Hepatic stellate cell (primary cell): ENCODE measurements at places on chromosomes 7 and 10.

- no peak for DNase-seq
Measured at GRCh38 chr10:44865289-44865671, 45.9 kb upstream of the TMEM72 start.

DNA sequence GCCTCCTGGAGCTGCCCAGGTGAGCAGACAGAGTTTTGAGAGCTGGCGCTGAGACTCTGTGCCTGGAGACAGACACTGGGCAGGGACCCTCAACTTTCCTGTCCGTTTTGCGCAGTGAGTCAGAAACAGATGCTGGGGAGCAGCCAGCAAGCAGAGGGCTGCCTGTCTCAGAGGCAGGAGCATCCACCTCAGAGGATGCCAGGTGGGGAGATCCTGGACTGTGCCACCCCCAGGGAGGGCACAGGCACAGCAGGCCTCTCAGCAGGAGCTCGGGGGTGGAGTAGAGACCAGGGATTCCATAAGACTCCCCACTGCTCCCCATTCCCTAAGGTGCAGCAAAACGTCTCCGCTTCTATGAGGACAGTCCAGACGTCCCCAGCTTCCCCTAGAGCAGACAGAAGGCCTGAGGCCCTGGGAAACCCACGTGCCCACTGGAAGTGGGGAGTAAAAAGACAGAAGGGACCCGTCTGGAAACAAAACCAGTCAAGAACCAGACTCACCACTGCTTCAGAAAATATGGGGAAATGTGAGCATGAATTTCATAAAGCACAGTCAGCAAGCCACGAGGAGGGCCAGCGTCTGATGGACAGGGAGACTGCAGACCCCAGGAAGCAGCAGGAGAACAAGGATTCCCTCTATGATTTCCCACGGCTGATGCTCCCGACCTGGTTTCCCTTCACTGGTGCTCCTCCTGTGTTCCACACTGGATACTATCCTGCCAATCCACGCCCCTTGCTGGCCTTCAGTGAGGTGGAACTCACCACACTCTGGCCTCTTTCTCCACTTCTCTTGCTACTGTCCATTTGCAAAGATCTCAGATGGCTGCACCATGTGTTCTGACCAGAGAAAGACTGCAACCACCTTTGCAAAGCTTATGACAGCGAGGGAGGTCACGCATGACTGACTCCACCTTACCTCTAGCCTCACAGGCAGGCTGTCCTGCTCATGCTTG is 151.3 kb upstream of the FAM20C start:
- DNase-seq: no peak

GRCh38 chr7:47568547-47568946 is 13.4 kb downstream of the TNS3 start:
- no peak for DNase-seq

- DNase-seq: no peak
Measured at GRCh38 chr7:101724957-101725356, 92.5 kb upstream of the CUX1 start.

- no peak for DNase-seq
Measured at GRCh38 chr7:90677486-90678404, 81.6 kb downstream of the CDK14 start.

GRCh38 chr7:150974468-150975391 is 3.4 kb downstream of the KCNH2 start:
- no peak for DNase-seq

DNA sequence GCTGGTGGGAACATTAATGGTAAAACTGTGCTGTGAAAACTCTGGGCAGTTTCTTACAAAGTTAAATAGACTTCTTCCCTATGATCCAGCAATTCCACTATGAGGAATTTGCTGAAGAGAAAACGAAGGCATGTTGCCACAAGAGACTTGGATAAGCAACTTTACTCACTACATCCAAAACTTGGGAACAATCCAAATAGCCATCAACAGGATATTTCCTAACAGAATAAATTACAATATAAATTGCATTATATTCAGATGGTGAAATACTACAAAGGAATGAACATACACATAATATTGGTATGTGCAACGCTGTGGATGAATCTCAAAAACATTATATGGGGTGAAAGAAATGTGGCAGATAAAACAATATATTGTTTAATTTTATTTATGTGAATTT is 21.4 kb upstream of the MKI67 start:
- DNase-seq: peak; percentile 43

DNA sequence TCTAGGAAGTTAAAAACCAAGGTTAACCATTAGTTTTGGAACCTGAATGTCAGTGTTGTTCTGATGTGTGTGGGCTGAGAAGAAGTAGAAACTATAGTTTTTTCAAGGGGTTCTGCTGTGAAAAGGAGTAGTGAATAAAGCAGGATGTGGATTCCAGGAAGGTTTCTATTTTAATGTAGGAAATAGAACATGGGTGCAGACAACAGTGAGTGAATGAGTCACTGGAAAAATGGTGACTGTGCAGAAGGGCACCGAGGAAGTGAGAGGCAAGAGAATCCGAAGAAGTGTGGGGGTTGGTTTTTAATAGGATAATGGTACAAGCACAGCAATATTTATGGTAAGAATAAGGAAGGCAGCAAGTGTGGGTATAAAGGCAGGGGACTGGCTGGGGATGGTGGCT is 120.4 kb downstream of the ARHGAP21 start:
- DNase-seq: peak; percentile 53

- no peak for DNase-seq
Measured at GRCh38 chr10:89019569-89020327, 29.1 kb downstream of the FAS start.

DNA sequence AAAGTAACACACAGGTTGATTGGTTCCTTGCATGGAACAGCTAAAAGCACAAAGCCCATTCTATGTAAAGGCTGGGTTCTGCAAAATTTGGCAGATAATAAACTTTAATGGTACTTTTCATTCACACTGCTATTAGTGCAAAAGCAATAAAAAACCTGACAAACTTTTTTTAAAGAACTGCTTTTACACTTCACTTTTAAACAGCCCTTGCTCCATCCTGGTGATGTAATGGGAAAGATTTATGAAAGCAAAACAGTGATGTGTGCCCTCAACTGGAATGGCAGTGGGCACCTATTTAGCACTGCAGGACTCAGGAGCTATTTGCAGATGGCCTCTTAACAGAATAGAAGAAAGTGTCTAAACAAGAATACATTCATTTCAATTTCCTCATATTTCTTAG is 44.9 kb downstream of the TSPAN12 start:
- no peak for DNase-seq

GRCh38 chr10:65358565-65358964 is 1567.3 kb upstream of the LRRTM3 start:
- peak; percentile 2 for DNase-seq

- no peak for DNase-seq
Measured at GRCh38 chr10:36559412-36560400, 565.7 kb upstream of the ANKRD30A start.

DNA sequence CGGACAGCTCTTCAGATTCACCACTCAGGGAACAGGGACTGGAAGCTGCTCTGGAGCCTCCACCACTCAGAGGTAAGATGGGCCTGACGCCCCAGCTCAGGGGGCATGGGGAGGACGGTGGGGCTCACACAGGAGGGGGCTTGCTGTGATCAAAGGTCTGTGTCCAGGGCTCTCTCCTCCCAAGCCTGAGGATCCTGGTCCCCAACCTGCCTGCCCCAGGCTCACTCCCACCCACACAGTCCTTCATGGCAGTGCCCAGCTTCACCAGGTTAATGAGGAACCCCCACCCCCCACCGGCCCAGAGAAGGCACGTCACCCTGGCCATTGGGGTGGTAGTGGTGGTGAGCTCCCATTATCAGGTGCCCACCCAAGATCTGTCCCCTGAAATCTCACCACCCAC is 926.7 kb upstream of the ZNF722 start:
- no peak for DNase-seq

GRCh38 chr7:90678986-90679385 is 82.9 kb downstream of the CDK14 start:
- DNase-seq: no peak

DNA sequence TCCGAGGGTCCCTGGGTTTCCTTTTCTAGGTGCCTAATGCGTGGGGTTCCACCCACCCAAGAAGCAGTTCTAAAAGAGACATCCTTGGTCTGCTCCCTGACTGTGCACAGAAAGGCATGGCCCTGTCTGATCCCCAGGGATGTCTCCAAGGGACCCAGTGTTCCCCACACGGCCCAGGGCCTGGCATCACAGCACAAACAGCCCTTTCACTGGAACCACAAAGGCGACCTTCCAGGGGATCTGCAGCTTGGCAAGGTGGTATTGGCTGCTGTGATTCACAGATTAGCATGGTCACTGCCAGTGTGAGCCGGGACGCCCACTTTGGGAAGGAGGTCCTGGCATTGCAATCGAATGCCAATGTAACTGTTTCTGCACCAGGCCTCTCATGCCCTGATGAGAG is 6.4 kb downstream of the KCNMA1 start:
- DNase-seq: no peak

DNA sequence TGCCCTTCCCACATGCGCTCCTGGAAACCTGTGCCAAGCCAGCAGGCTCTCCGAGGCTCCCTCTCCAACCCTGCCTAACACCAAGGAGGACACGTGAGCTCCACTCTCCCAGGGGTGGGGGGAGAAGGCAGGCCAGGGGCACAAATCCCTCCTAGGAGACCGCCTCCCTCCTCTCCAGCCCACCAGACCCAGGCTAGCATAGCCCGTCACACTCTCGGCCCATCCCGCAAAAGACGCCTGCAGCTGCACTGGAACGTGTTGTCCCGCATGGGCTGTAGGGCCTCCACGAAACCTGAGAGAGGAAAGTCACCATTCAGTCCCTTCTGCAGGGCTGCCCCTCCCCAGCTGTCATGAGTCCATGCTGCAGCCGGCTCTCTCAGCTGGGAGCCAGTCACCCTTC is 126.3 kb downstream of the MAD1L1 start:
- DNase-seq: no peak

DNA sequence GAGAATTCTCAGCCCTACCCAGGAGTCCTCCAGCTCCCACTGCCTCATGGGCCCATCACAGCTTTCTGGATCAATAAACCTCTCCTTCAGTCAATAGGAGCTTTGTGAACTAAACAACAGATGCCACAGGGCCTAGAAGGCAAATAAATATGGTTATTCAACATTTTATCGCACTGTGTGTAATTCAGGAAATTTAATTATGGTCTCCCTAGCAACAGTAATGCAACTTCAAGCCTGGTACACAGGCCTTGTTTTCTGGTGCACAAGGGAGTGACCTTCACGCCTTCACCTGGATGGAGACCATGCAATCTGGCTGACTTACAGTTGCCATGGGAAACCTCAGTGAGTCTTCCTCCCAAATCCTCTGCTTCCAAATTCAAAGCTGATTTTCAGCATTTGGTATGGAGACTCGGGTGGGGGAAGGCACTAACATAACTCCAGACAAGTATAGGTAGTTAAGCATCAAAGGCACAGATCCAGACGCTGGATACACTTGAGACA is 441.0 kb upstream of the NPVF start:
- no peak for DNase-seq

DNA sequence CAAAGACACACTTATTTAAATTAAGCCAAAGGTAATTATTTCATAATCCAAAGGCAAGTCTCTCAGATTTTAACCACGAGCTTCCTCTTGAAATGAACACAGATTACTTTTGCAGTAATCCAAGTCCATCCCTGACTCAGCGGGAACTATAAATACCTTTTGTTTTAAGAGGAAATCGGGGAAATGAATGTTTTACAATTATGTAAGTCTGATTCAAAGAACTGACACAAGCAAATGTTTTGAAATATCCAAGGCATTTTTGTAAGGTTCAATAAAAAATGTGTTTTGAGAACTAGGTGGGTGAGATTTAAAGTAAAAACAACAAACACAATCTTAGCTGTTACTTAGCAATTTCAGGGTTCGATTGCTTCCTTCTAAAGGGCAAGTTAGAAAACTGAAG is 179.8 kb upstream of the ASAH2 start:
- no peak for DNase-seq

- DNase-seq: no peak
Measured at GRCh38 chr7:151611878-151612277, 92.2 kb upstream of the RHEB start.

DNA sequence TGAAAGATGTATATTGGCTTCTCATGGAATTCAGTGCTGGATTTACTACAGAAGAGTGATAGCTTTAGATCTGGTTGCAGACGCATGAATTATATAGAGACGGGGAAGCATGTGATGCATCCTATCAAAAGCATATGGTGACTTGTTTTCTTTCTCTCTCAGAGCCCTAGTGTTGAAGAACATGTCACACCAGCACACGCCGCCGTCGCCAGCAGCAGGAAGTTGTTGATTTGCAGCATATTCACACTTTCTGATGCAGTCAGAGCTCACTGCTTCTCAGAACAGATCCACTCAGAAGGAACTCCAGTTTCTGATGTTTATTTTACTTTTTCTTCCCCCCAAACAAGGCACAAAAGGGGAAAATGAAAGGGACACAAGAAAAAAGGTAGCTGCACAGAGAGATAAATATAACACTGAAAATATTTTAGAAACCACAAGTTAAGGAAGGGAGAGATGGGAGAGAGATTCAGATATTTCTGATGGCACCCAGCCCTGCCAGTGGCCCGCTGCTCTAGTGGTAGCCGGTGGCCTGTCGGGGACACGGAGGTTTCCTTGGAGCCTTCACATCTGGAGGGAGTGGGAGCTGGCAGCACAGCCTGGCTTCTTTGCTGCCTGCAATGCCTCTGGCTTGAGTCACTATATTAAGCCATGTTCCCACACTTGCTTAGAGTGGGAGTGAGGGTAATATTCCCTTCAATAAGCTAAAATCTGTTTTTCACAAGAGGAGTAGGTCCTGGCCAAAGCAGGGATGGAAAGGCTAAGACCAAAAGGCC is 123.2 kb downstream of the NRP1 start:
- DNase-seq: peak; percentile 81

- DNase-seq: peak; percentile 51
Measured at GRCh38 chr10:113788604-113789083, 37.2 kb downstream of the PLEKHS1 start.

DNA sequence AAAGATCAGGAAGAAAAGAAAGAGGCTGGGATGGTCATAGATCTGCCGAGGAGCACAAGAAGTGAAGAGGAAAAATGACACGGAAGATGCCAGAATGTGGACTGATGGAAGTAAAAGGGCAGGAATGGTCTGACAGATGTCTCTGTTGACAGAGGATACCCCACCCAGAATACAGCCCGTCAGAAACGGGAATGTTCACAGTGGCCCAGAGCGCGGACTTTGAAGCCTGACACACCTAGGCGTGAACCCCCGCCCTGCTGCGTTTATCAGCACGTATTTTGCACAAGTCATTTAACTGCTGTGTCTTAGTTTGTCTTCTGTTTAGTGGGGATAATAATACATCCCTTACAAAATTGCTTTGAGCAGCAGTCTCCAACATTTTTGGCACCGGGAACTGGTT is 27.1 kb downstream of the AKR1B1 start:
- no peak for DNase-seq

DNA sequence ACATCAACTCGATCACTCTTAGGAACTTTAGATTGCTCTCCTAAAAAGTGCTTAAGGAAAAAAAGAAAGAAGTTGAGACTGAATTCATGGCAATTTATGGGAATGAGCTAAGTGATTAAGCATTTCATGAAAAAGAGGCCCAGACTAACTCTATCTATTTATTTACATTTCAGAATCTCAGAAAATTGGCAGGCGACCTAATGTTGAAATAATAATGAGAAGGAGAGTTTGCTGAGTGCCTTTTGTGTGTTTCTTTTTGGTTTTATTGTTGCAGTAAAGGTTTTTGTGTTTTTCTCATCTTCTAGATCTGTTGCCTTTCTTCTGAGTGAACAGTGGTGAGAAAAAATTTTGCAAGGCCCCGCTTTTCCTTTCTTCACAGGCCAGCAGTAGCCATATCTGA is 3.8 kb downstream of the GRK5 start:
- DNase-seq: peak; percentile 52
